Suppressor macrophage treated with lipopolysaccharide for 4 hours (primary cell): ENCODE measurements at places on chromosomes 2 and 18.
A peak's percentile ranks its signal among the peaks of the same experiment; 100 is the strongest.

- no peak for DNase-seq
Measured at GRCh38 chr2:192887337-192887736, 692.6 kb upstream of the TMEFF2 start.

- no peak for DNase-seq
Measured at GRCh38 chr18:41845563-41845962, 109.5 kb upstream of the PIK3C3 start.

- no peak for DNase-seq
Measured at GRCh38 chr2:19169134-19169768, 189.2 kb downstream of the OSR1 start.

DNA sequence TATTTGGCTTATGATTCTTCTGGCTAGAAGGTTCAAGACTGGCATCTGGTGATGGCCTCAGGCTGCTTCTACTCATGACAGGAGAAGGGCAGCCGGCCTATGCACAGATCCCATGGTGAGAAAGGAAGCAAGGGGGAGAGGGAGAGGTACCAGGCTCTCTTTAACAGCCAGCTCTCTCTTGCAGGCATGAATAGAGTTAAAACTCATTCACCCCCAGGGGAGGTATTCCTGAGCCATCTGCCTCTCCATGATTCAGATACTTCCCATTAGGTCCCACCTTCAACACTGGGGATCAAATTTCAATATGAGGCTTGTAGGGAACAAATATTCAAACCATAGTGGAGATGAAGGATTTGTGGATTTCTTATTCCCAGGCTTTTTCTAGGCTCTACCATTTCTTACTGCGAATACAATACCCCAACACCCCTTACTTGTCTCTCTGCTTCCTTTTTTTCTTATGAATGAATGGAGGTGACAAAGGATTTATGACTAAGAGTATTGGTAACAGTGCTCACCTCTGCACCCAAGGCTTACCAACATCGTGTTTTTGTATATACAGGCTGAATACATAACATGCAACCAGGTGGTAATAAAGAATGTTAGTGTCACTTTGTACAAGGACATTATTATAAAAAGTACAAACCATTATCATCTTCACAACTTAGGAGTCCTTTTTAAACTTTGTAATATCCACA lies 454.6 kb upstream of the TRIB2 start:
- DNase-seq = no peak

GRCh38 chr2:207107131-207107530 lies 58.6 kb downstream of the KLF7 start:
- no peak for DNase-seq

DNA sequence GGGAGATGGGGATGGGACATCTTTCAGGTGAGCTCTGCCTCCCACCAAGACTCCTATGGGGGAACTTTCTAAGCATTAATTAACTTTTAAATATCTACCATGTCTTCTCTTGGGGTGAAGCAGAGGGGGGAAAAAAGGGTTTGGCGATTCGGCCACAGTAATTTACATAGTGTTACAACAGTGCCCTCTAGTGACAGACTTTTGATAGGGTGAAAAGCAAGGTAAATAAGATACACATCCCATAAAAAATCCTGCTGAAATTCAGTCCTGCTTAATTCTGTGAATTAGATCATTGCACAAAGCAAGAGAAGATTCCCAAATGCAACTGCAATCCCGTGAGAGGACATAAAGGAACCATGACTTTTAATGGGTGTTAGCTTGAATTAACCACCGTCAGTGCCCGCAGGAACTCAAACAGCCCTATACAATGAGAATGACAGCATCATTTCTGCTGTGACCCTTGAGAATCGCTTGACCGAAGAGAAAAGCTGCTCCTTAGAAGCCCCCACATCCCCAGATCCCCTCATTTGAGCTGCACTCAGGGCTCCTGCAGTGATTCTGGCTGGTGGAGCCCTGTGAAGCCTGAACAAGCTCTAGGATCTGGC lies 32.8 kb downstream of the FAM124B start:
- DNase-seq = peak; percentile 65

GRCh38 chr18:64803471-64803870 lies 654.6 kb upstream of the LINC00305 start:
- no peak for DNase-seq

- DNase-seq = peak; percentile 29
Measured at GRCh38 chr2:150204451-150204850, 283.0 kb downstream of the RND3 start.

GRCh38 chr2:71498261-71498701 lies 44.9 kb downstream of the DYSF start:
- no peak for DNase-seq

- DNase-seq = no peak
Measured at GRCh38 chr2:115190459-115190858, 748.0 kb downstream of the DPP10 start.

DNA sequence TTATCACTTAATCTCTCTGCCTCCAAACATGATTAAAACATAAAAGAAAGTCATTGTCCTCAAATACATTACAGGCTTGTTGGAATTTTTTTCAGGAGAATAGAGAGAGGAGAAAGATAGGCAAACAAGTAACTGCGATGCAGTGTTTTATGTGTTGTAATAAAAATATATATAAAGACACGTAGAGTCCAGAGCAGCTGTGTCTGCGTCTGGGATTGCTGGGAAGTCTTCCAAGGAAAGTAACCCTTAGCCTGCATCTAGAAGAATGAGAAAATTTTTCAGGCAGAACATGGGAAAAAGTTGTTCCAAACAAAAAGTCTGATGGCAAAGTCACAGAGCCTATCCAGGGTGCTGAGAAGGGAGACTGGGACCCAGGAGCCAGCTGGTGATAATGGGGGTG lies 91.8 kb upstream of the ST6GAL2 start:
- no peak for DNase-seq

DNA sequence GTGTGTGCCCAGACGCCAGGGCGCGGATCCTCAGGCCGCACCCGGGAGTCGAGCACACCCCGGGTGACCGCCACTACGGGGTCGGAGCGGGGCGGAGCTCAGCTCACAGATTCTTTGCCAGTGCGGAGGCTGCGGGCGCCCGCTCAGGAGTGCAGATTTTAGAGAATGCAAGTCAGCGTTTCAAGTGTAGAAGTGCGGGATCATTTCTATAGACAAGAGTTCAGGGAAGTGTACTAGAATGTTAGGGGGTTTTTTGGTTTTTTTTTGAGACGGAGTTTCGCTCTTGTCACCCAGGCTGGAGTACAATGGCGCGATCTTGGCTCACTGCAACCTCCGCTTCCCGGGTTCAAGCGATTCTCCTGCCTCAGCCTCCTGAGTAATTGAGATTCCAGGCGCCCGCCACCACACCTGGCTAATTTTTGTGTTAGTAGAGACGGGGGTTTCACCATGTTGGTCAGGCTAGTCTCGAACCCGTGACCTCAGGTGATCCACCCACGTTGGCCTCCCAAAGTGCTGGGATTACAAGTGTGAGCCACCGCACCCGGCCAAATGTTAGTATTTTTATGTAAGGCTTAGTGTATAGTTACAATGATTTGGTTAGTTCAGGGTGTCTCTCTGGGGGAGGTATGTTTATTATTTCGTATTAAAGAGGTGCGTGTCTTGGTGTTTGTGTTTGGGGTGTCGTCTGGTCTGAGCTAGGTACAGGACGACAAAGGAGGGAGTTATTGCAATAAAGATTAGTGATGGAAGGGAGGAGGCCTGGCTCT lies 619 bp upstream of the FAM168B start:
- DNase-seq = no peak

- no peak for DNase-seq
Measured at GRCh38 chr2:190805126-190805525, 75.5 kb upstream of the GLS start.

DNA sequence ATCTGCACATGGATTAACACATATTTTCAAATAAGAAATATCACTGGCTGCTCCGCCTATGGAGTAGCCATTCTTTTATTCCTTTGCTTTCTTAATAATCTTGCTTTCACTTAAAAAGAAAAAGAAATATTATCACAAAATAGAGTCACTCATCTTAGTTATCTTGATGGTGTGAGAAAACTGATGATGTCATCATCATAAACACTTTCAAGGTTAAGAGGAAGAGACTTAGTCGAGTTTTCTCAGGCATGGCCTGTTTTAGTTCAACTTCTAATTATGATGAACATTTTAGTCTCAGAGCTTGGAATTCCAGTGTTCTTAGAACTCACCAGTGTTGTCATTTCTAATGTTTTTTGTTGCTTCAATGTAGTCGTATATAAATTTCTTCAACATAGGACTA lies 506.1 kb downstream of the PTPRM start:
- no peak for DNase-seq

DNA sequence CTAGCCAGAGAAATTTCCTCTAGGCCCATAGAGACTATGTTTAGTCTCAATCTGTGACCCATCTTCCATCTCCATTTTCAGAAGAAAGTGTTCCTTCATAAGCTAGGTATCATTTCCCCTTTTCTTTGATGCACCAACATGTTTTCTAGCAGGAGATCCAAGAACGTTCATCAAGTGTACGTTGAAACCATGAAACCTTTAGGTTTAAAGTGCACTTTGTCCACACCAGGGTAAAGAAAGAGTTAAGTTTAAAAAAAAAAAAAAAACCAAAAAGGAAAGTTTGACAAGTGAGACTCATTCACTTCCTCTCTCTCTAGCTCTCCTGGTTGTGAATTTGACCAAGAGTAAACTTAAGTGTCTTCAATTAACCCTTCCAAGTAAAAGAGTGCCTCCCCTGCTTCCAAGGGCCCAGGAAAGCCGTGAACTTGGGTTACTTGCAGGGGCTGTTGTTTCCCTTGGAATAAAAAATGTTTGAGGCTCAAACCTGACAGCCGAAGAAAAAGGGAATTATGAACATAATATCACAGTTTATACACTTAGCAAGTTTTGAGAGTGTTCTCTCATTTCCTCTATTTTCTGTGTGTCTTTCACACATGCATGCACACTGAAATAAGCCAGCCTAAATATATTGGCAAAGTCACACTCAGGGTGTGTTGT lies 56.7 kb downstream of the LBH start:
- DNase-seq = peak; percentile 6

- no peak for DNase-seq
Measured at GRCh38 chr2:32977228-32977758, 30.5 kb downstream of the LTBP1 start.

GRCh38 chr2:241608881-241609280 lies 28.1 kb downstream of the THAP4 start:
- no peak for DNase-seq

GRCh38 chr18:44325903-44326635 lies 354.6 kb upstream of the SETBP1 start:
- peak; percentile 50 for DNase-seq

DNA sequence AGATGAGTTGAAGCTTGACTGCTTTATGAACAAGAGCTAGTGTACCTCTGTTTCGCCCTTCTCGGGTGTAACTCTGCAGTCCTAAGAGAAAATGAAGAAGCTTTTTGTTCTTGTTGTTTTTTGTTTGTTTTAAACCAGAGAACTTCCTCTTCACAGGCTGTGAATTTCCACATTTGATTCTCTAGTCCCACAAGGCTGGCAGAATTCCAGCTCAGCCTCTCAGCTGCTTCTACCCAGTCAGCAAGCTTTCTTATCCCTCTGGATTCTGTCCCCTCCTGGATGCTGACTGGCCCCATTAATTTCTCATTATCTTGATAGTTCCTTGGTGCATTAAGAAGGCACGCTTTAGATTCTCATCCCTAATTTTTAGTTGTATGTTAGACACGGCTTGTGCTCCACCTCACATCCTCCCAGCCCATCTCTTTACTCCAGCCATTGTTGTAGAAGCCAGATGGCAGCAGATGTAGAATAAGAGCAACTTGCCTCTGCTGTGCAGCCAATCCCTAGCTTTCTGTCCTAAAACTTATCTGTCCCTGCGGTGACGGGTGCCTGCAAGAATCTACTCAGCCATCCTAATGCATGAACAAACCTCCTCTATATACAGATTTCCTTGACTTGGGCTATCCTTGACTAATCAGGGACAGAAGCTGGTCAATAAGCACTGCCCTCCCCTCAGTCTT lies 12.3 kb upstream of the RESP18 start:
- peak; percentile 87 for DNase-seq

DNA sequence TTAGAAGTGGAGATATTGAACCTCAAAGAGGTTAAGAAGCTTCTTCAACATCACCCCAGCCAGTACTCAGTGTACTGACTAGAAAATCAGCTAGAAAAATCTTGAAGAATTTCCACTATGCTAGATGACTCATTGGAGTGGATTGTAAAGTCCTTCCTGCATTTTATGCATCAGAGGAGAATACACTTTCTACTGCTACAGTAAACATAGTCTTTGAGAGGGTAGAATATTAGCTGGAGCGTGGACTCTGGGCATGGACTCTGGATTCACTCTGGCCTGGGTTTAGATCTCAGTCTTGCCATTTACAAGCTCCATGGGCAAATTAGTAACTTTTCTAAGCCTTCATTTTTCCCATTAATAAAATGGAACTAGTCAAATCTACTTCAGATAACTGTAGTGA lies 215.9 kb downstream of the IRS1 start:
- no peak for DNase-seq

GRCh38 chr2:74232426-74232825 lies 34.0 kb downstream of the MTHFD2 start:
- DNase-seq = no peak

GRCh38 chr2:234852941-234853340 lies 98.9 kb upstream of the SH3BP4 start:
- DNase-seq = no peak

GRCh38 chr2:128217671-128218070 lies 101.0 kb downstream of the HS6ST1 start:
- DNase-seq = peak; percentile 32

DNA sequence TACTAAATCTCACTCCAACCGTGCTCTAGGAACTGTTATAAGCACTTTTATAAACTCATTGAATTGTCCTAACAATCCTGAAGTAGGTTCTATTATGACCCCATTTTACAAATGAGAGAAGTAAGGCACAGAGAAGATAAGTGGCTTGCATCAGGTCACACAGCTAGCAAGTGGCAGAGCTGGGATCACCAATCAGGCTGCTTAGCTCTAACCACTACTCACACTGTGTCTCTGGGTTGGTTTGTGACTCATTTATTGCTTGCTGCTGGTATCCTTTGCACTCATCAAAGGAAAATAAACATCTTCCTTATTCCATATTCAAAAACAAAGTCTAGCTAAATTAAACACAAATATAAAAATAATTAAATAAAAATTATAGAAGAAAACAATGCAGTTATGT lies 42.5 kb upstream of the IL1R2 start:
- no peak for DNase-seq

DNA sequence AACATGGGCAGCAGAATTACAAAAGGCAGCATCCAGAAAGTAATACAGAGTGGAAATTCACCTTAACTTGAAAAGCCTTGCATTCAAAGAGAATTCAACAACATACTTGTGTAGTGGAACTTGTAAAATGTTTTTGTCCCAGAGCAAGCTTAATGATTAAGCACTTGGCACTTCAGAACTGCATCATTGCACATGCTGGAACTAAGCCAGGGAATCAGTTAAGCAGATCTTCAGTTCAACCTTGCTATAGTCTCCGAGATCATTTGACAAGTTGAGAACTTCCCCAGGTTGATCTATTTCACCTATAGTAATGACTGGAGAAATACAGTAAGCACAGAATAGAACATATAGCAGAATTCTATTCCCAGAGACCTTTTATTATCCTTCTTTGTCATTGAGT lies 1337.2 kb upstream of the NXPH2 start:
- no peak for DNase-seq
